ENCODE measurements at places on chromosomes 11 and 22. TPM values are rescaled to one million over a fixed set of nuclear protein-coding genes. Genes with fewer than 3 reads are reported as not detected.

GRCh38 chr22:18012531-18012930 lies 11.8 kb downstream of the MICAL3 start:
- DNase-seq, result no peak

The NXPE4 gene
- not detected for polyA plus RNA-seq

The POU2F3 gene
- 0.64 TPM for polyA plus RNA-seq

DNA sequence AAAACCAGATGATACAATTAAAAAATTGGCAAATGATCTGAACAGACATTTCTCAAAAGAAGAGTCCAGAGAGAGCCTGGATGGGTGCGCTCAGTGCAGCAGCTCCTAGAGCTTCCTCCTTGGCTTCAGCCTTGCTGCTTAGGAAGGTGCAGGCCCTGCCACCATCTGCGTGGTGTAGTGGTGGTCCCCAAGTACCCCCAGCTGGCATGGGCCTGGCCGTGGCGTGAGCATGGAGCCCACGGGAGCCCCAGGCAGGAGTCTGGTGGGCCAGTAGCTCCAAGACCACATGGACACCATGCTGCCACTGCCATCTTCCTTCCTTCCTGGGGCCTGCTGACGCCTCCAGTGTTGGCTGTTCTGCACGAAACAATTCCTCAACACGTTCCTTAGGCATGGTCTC lies 20.5 kb downstream of the THY1 start:
- DNase-seq, result no peak

- no peak for DNase-seq
Observed at GRCh38 chr11:112392904-112393303, 132.2 kb upstream of the PLET1 start.

GRCh38 chr22:35033635-35034296 lies 32.2 kb upstream of the ISX start:
- no peak for DNase-seq

The KRTAP5-2 gene
- 0.42 TPM for polyA plus RNA-seq

The SLC7A4 gene
- 1.5 TPM for polyA plus RNA-seq

DNA sequence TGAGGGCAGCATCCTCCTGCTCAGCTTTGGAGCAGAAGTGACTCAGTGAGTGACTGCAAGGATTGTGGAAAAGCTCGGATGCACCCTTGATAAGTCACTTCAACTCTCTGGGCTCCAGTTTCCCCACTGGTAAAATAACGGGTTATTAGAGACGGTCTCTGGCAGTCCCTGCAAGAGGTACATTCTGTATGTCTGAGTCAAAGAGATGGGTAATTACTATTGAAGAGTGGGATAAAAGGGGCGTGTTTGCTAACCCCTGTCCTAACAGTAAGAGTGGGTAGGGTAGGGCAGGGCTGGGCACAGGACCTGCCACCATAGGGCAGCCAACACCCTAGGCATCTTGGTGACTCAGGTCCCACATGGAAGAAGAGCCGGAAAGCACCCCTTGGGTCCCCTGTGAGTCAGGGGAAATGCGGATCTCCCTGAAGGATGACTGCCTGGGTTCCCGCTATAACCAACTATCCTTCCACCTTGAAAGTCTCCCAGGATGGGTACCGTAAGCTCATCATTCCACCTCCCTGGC lies 7.3 kb upstream of the AHNAK start:
- no peak for DNase-seq

The ART5 gene
- 3.4 TPM for polyA plus RNA-seq

DNA sequence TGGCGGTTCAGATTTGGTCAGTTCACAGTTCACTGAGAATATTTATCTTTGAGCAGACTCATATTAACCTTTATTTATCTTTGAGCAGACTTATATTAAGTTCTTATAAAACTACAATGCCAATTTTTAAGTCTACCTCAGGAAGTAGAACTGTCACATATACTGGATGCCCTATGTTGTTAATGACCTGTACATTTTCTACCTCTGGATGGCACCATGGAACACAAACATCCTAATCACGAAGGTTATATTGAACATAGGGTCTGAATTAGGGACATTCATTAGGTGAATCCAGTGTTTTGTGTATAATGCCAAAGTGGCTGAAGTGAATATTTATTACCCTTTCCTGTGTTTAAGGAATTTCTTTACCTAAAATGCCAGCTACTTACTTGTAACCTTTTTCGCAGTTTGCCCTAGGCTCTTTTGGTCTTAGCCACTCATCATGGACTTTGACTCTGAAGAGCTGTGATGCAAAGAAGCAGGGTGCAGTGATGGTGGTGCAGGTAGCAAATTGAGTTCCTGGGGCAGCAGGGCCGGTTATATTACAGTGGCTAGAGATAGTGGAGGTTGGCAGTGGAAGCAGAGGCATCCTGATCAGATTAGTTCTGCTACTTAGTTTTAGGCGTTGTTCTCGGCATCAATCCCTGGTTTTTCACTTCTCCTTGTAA lies 71.8 kb downstream of the STIM1 start:
- no peak for DNase-seq

- DNase-seq, result no peak
Observed at GRCh38 chr11:19984048-19984742, 176.1 kb downstream of the DBX1 start.

The FOSL1 gene
- not detected for polyA plus RNA-seq

The FGF4 gene
- polyA plus RNA-seq, result not detected

DNA sequence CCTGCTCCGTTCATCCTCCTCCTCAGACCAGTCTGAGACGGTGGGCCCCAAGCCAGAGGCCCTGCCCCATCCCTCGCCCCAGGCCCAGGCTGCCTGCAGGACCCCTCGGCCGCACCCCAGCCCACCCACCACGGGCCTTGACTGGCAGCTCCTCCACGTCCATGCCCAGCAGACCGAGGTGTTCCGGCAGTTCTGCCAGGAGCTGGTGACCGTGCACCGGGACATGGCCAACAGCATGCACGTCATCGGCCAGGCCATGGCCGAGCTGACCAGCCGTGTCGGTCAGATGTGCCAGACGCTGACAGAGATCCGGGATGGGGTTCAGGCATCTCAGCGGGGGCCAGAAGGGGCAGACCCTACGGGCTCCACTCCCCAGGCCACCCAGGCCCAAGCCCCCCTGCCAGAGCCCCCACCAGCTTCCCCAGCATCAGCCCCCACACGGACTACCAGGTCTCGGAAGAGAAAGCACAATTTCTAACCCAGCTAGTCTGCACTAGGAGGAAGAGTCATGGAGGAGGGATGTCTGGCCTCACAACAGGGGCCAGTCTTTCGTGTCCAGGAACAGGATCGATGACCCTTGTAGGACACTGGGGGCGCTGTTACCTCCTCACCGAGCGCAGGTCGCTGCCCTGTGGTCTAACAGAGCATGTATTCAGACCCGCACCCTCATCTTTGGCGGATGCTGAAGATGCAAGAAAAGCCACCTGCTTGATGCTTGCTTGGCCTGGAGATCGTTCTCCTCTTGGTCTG lies 66.3 kb downstream of the PRDM11 start:
- DNase-seq, result no peak

DNA sequence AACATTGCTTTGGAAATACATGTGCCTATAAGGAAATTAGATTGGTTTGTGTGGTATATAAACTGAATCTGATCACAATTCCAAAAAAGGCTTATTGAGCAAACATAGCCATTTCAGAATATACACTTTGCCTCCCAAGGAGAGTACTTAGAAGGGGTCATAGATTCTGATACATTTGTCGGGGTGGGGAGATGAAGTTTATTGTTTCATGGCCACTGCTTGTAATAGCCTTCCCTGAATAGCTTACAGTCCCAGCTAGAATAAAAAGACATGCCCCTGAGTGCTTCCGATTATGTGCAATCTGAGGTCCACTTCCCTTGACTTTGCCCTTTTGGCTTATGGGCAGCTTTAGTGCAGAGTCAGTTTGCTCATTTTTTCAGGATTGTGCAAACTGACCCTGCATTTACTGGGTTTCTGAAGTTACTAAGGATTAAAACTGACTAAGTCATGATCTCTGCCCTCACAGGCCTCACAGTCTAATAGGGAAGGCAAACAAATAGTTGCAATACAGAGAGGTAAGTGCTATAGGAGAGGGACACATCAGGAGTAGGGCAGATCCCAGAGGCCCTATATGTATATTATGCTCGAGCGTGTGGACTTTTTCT lies 184.2 kb downstream of the BLID start:
- DNase-seq, result no peak

DNA sequence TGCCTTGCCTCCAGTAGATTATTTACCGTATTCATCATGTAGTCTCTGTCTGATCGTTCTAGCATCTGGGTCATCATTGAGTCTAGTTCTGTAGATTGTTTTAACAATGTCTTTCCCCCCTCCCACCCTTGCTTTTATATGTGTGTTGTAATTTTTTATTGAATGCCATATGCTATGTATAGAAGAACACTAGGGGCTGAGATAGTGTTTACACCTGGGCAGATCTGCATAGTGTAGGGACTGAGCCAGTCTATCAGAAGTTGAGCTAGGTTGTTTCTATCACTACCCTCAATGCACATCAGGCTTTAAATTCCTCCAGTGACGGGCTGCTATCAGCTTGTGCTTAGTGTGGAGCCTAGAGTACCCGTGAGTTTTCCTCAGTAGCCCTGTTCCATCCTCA lies 61.6 kb downstream of the KREMEN1 start:
- no peak for DNase-seq

- no peak for DNase-seq
Observed at GRCh38 chr22:38867471-38868285, 4.3 kb downstream of the CBX6 start.
